ENCODE measurements at places on chromosomes 16 and 17.
A peak's percentile ranks its signal among the peaks of the same experiment; 100 is the strongest.

DNA sequence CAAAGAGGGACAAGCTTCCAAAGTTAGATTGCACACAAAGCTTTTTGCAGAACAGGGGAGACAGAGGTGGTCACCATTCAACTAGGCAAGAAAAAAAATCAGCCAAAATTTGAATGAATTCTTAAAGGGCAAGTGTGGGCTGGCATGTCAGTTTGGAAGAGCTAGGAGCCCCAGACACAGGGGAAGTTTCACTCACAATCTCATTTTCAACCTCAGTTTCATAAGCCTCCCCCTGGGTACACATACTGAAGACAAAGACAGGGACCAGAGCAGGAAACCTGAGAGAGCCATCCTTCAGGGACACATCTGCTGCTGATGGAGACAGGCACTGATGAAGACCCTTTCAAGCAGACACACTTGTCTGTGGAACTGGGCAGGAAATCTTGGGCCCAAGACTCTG, 106.3 kb upstream of the PSMD7 start:
- no peak for DNase-seq

- no peak for DNase-seq
These were observed 24.3 kb upstream of the DNAI2 start for GRCh38 chr17:74249590-74250270.

- no peak for DNase-seq
These were observed 785.6 kb upstream of the SOX9 start for GRCh38 chr17:71335212-71335611.

- DNase-seq, result no peak
These were observed 12.4 kb downstream of the COIL start for GRCh38 chr17:56948491-56948890.

GRCh38 chr17:80486692-80487091, 10.3 kb upstream of the NPTX1 start:
- no peak for DNase-seq

GRCh38 chr16:22970209-22970865, 156.4 kb downstream of the HS3ST2 start:
- no peak for DNase-seq

- peak; percentile 97 for DNase-seq
These were observed 6.0 kb upstream of the RNF213 start for GRCh38 chr17:80254396-80255251.

- DNase-seq, result no peak
These were observed 6.9 kb downstream of the SLC12A4 start for GRCh38 chr16:67961551-67961957.

DNA sequence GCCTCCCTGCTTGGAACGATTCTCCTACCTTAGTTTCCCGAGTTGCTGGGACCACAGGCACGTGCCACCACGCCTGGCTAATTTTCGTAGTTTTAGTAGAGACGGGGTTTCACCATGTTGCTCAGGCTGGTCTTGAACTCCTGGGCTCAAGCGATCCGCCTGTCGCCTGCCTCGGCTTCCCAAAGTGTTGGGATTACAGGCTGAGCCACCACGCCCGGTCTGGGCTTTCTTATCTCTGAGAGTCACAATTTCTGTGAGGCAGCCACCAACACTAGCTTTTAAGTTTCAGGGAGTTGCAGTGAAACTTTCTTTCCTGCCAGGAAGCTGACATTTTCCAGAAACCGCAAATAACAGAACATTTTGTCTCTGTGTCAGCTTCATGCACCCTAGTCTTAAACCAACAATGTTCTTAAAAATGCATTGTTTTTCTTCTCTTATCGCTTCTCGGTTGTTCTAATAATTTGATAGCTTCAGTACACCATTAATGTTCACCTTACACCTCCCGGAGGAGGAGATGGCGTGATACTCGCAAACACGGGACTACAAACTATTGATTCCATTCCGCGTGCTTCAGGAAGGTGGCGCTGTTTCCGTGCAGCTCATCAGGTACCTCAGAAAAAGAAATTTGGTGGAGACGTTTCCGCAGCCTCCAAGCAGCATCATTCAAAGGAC, 7.4 kb upstream of the DHRS7B start:
- DNase-seq, result peak; percentile 73

- DNase-seq, result no peak
These were observed 4.7 kb downstream of the ITGAE start for GRCh38 chr17:3796110-3796821.

DNA sequence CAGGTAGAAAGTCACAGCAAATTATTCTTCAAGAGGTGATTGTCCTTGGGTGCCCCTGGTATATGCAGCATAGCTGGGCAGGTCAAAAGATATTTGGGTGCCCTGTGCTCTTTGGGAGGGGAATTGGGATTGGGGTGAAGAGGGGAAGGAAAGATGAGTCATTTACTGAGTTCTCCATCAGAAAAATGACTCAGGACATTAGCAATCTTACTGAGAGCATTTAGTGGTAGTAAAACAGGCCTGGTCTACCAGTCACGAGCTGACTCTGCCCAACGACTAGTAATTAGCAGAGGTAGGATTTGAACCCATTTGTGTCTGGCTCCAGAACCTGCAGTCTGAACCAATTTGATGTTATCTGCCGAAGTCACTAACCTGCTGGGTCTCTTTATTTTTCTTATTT, 6.0 kb upstream of the GRIN2A start:
- DNase-seq, result no peak

GRCh38 chr16:64362193-64362592, 759.7 kb downstream of the CDH11 start:
- DNase-seq, result no peak

GRCh38 chr17:69906306-69906705, 168.7 kb upstream of the KCNJ16 start:
- DNase-seq, result no peak

- DNase-seq, result no peak
These were observed 4.4 kb upstream of the FOXJ1 start for GRCh38 chr17:76145231-76146052.

- DNase-seq, result no peak
These were observed 207.1 kb upstream of the ASIC2 start for GRCh38 chr17:33500151-33500550.

DNA sequence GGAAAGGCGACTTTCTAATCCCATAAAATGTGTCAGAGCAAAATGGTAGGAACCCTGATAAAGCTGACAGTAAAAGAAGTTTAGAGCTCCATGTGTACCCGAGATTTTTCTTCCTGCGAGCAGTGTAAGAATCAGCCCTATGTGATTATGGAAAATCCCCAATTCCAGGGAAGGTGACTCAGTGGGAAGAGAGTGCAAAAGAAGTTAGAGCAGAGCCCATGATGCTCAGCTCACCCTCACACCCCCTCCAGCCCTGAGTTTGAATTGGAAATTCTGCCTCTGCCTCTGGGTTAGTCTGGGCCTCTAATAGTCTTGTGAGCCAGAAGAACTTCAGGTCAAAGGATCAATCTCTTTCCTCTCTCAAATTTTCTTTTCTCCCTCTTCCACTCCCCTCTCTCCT, 12.5 kb downstream of the C17orf78 start:
- DNase-seq, result no peak

GRCh38 chr17:6240001-6240400, 169.8 kb downstream of the WSCD1 start:
- no peak for DNase-seq

GRCh38 chr16:70417661-70418060, 21.2 kb downstream of the ST3GAL2 start:
- DNase-seq, result no peak

DNA sequence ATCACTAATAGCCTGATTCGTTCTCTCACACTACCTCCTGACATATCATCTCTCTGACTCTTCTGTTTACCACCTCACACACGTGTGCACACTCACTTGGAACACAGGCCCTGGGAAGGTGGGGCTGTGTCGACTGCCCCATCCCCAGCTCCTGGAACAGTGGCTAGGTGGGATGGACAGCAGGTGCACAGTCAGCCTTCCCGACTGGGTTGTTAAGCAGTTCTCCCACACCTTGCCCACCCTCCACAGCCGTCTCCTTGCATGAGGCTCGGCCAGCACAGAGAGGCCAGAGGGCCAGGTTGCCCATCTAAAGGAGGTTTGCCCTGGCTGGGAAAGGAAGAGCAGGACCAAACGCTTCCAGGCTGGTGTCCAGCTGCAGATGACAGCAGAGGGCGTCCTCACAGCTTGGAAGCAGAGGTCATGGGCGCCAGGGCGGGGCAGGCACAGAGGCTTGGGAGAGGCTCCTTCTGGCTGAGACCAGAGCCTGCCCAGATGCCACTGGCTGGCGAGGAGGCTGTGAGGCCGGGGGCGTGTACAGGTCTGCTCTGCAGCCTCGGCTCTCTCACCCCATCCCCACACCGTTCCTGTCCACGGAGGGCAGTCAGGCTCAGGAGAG, 92.8 kb downstream of the AMFR start:
- peak; percentile 57 for DNase-seq

DNA sequence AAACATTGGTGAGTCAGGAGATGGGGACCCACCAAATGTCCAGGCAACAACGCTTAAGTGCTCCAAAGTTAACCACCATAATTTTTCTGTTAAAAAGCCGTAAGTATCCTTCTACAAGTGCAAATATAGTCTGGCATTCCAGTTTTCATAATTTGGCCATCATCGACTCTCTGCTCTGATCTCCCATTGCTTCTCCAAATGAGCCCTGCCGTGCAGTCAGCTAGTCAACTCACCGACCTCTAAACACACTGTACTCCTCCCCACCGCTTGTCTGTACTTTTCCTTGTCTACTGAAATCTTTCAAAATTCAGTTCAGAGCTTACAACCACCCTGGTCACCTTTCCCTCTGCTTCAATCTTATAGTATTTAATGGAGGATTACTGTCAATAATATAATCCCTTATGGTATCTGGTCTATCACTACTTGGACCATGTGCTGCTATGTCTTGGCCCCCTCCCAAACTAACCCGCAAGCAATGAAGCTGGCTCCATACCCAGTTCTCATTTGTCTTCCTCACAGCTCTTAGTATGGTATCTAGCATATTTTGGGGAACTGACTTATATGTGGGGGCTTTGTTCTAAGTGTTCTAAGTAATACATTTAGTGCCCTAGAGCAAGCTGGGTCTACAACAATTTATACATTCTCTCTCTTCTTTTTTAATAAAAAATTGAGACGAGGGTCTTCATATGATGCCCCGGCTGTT, 52.7 kb upstream of the SLC25A19 start:
- no peak for DNase-seq

- no peak for DNase-seq
These were observed 12.4 kb upstream of the ITGA3 start for GRCh38 chr17:50043290-50044148.

- no peak for DNase-seq
These were observed 350.1 kb upstream of the EEF2KMT start for GRCh38 chr16:5447734-5448133.
